Stimulated activated CD4-positive, alpha-beta T cell treated with anti-CD3 and anti-CD28 coated beads, Interleukin-12 subunit alpha, Interleukin-12 subunit beta, amount 100 ng/mL, for 24 hours (primary cell): ENCODE measurements at places on chromosomes 13 and 19.

DNA sequence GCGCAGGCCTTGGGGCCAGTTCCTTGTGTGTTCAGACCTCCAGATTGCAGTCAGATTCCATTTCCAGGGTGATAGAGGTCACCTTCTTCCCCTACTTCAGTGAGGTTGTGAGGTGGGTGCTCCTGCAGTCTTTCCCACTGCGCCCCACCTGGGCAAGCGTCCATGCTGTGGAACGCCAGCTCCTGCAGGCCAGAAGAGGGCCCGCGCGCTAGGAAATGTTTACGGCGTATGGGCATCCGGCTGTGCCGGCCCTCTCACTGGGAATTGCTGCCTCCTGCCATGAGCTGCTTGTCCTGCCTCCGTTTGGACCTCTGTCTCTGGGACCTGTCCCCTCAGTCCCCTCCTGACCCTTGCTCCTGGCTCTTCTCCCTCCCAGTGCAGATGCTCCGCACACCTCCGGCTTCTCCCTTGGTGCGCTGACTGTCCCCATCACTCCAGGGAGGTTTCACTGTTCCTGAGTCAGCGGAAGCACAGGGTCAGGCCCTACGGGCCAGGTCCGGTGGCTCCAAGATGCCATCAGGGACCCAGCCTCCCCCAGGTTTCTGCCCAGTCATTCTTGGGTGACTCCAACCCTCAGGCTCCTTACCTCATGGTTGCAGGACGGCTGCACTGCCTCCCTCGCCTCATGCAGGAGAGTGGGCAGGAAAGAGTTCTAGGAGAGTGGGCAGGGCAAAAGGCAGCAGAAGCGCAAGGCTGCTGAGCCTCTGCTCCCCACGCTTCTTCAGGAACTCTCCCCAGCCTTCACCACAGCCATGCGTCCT is 56.6 kb downstream of the SMARCA4 start:
- DNase-seq = no peak

- no peak for DNase-seq
Observed at GRCh38 chr13:38630780-38631179, 56.1 kb upstream of the FREM2 start.

DNA sequence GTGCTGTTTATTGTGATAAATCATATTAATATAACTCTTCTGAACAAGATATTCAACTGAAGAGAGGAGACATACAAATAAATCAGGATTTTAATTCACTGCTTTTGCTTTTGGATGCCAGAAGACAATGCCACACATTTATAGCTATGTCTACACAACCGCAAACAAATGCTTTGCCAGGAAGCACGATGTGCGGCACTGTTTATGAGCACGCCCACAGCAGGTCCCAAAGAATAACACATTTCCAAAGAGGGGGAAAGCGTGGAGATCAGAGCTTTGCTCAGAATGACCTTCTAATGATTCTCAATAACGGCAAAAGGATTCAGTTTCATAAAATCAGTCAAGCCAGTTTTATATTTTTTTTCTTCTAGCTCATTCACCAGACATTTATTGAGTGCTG is 16.7 kb downstream of the FAM216B start:
- DNase-seq = no peak

DNA sequence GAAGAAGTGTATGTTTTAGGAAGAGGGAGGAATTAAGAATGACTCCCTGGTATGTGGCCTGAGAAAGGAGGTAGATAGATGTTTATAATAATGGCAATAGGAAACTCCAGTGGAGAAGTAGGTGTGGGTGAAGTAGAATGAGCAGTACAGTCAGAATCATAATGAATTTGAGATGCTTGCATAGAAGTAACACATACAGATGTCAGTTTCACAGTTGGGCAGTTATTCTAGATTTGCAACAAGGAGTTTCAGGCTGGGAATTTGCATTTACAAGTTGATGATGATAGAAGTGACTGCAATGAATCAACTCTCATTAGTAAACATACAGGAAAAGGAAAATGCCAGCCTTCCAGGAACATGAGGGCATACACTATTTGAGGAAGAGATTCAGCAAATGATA is 149.0 kb downstream of the SLITRK1 start:
- no peak for DNase-seq

GRCh38 chr19:6999933-7000332 is 21.3 kb downstream of the MBD3L2B start:
- DNase-seq = no peak

- DNase-seq = no peak
Observed at GRCh38 chr19:4519172-4519496, 848 bp upstream of the PLIN4 start.

- DNase-seq = no peak
Observed at GRCh38 chr19:30207357-30207756, 164.8 kb upstream of the ZNF536 start.

DNA sequence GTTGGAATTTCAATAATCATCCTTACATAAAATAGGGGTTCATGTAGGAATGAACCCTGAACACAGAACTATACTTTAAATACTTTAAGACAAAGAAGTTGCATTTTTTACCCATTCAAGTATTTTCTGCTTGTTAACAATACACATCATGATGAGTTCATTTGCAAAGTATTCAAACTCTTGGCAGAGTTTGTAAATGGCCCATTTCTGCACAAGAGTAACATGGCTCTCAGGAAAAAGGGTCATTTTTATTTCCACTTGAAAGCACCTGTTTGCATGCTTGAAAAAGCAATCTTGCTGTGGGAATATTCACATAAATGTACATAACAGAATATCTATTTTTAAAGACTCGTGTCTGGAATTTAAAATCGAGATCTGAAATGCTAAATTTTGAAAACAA is 18.1 kb downstream of the ESD start:
- DNase-seq = no peak

- no peak for DNase-seq
Observed at GRCh38 chr13:100630555-100630954, 42.0 kb upstream of the GGACT start.

DNA sequence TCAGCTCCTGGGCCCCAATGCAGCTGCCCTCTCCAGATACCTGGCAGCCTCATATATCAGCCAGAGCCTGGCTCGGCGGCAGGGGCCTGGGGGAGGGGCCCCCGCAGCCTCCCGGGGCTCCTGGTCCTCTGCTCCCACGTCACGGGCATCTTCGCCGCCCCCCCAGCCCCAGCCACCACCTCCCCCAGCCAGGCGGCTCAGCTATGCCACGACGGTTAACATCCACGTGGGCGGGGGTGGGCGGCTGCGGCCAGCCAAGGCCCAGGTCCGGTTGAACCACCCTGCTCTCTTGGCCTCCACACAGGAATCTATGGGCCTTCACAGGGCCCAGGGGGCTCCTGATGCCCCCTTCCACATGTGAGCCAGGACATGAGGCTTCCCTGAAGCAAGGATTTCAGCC is 10.8 kb downstream of the RPS16 start:
- DNase-seq = no peak

GRCh38 chr19:5031231-5032100 is 62.6 kb downstream of the KDM4B start:
- peak; percentile 84 for DNase-seq

DNA sequence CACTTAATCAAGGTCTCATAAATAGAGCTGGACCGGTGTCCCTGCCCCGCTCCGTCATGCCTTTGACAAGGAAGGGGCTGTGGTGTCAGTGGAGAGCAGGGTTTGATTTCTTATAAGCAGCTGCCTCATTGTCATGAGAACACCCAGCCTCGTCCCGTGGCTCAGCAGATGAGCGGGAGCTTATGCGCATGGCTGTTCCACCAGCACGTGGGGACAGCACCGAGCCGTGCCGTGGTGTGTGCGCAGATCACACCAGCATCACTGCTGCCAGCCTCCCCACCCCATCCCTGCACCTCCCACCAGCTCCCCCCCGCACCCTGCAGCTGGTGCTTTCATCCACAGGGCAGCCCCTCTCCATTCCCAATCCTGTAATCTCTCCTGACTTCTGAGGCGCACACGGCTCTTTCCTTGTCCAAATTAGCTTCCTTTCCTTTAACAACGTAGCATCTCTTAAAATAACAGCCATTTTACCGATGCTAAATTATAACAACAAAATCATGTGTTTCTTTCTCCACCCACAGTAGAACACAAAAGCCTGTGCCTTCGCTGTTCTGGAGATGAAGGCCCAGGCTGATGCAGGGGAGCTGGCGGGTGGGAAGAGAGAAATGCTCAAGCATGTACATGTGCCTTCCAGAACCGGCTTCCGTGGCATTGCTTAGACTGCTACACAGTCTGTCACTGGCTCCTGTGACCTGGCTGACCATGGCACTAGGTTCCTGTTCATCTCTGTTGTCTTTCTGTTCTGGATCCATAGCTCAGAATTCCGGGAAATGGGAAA is 96.8 kb downstream of the RAB20 start:
- no peak for DNase-seq

GRCh38 chr19:50857366-50857765 is 2.7 kb downstream of the KLK3 start:
- DNase-seq = no peak

GRCh38 chr19:44891016-44891882 is at the start of gene TOMM40:
TOMM40 (plus strand) TSS chr19:44891254; CDS start chr19:44891416, 162 bp downstream.
- DNase-seq = no peak

DNA sequence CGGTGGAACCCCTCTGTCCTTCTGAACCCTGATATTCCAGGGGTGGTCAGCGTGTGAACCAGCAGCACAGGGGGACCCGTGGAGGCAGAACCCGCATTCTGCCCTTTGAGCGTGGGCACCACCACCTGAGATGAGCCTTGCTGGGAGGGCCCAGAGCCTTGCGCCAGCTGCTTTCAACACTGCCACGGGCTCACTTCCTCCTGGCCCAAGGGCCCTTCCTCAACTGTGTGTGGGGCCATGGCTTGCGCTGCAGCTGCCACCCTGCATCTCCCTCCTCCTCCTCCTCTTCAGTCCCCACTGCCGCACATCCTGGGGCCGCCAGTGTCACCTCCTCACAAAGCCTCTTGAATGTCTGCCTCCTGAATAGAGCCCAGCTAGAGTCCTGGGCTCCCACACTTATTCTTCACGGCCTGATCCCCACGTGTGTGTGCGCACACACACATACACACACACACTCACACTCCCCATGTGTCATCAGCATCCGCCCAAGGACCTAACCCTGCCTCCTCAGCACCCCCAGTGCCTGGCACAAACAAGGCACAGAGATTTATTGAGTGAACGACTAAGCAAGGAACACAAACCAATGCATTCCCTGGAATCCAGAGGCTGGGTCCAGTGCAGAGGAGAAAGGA is 26.9 kb upstream of the TMEM160 start:
- DNase-seq = no peak

- DNase-seq = no peak
Observed at GRCh38 chr19:16595097-16595496, 22.9 kb upstream of the SLC35E1 start.

- DNase-seq = no peak
Observed at GRCh38 chr19:27672309-27673047, 1540.5 kb downstream of the UQCRFS1 start.

- no peak for DNase-seq
Observed at GRCh38 chr13:87376081-87376480, 295.1 kb upstream of the SLITRK5 start.

GRCh38 chr19:14056069-14056666 is 5.7 kb downstream of the PALM3 start:
- DNase-seq = no peak

DNA sequence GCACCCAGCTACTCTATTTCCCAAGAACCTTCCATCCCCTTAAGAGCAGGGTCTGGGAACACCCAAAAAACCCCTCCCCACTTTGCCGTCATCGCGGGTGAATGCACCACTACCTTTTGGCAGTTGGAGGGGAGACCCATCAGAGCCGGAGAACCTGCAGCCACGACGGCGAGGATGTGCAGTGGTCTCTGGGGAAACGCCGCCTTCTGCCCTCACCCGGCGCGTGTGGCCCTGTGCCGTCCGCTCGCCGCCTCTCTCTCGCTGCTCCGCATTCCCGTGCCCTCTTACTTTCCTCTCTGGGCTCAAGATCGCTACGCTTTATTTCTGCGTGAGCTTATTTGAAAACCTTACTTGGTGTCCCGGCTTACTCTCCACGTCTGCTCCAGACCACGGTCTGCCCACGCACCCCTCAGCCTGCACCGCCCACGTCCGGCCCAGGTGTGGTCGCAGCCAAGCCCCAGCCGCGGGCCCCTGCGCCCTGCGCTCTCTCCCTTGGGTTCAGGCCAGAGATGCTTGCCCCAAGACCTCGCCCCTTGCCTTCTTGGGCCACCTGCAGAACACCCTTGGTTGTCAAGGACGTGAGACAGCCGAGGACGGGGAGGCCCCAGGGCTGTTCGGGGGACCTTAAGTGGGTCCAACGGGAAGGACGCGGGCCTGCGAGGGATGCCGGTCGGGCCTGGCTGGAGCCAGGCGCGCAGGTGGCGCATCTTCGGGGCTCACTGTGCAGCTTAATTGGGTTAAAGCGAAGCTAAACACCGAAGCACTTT is 2.0 kb upstream of the MAB21L1 start:
- DNase-seq = no peak

- DNase-seq = no peak
Observed at GRCh38 chr13:58406545-58406944, 775.0 kb downstream of the PCDH17 start.

DNA sequence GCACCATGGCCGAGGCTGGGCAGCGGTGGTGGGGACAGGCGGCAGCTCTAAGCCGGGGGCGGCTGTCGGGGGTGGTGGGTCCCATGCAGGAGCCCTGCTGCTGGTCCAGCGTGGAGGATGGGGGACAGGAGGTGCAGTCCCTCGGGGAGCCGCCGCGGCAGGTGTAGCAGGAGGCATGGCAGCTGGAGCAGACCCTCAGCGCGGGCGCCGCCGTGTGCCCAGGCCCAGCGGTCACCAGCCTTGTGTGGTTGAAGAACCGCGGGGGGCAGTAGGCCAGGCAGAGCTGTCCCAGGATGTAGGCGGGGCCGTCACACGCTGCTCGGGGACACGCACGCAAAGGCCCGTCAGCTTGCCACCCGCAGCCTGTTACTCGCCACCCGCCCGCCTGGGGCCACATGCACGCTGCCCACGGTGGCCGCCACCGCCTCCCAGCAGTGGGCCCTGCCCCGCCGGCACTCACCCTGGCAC is 2.9 kb upstream of the C19orf25 start:
- DNase-seq = no peak

- DNase-seq = no peak
Observed at GRCh38 chr13:38950987-38951386, 39.6 kb downstream of the STOML3 start.

GRCh38 chr19:48770266-48770665 is 14.9 kb downstream of the FGF21 start:
- no peak for DNase-seq

- no peak for DNase-seq
Observed at GRCh38 chr19:47757617-47758442, 12.5 kb downstream of the NOP53 start.

- DNase-seq = no peak
Observed at GRCh38 chr19:30169196-30169900, 202.8 kb upstream of the ZNF536 start.

DNA sequence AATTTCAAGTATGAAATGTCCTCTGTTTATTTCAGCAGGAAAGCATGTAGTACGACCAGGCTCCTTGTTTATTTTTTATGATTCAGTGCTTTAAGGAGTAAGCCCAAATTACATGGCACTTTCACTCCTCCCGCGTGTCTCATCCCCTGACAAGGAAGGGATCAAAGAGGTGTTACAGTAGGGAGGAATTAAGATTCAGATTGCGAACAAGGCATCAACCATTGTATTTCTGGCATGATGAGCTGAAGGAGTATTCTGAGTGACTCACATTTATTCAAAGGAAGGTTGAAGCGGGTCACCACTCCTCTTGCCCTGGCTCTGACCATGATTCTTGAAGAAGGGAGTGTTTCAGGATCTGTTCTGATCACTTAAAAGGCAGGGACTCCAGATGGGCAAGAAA is 46.1 kb upstream of the CNMD start:
- DNase-seq = no peak

GRCh38 chr13:113904411-113904810 is 40.5 kb upstream of the GAS6 start:
- no peak for DNase-seq

GRCh38 chr19:33486936-33487811 is 34.4 kb downstream of the PEPD start:
- no peak for DNase-seq

GRCh38 chr13:94494026-94494425 is 14.5 kb upstream of the DCT start:
- DNase-seq = no peak
